ENCODE measurements at places on chromosomes 7 and 10. TPM values are rescaled to one million over a fixed set of nuclear protein-coding genes. Genes with fewer than 3 reads are reported as not detected.

DNA sequence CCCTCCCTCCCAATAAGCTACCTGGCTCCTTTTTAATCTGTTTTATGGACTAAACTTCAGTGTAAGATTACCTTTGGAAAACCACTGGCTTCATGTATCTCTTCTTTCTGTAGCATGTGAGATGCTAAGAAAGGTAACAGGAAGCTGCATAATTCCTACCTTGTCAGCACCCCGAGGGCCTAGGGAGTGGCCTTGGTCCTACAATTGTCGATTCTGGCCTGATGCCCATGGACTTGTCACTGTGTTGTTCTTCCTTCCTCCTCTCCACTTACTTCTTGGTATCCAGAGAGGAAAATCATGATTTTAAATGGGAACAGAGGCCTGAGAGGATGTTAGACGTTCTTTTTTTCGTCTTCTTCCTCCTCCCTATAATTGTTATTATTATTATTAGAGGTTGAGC lies 42.9 kb upstream of the PDZD8 start:
- DNase-seq = no peak

Gene TEX47
- total RNA-seq = not detected

Gene CALHM1
- not detected for total RNA-seq

GRCh38 chr10:118273662-118274061 lies 68.5 kb downstream of the FAM204A start:
- DNase-seq = no peak

GRCh38 chr7:44824894-44825526 lies 22.9 kb downstream of the H2AZ2 start:
- no peak for DNase-seq

Gene FHIP2A
- 20.5 TPM for total RNA-seq

Gene SMO
- 6.2 TPM for total RNA-seq

DNA sequence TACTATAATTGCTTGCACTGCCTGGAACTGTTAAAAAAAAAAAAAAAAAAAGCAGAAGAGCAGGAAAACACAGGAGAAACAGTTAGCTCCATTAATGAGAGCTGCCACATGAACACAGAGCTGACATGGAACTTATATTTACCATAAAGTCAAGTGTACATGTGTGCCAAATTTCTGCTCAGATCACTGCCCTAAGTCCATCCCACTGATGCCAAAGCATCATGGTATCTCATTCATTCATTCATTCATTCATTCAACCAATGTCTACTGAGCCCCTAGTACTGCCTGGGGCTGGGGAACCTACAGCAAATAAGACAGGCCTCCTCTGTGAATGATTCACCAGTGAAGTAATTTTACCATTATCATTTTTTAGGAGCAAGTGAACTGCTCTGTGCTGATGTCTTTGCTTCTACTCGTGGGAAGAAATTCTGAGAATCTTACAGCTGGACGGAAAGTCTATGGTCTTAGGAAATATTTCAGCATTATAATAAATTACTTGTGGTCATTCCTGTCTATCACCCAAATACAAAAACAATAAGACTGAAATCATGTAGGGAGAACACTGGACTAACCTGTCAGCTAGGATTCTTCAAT lies 58.8 kb upstream of the ABLIM1 start:
- DNase-seq = no peak

- no peak for DNase-seq
These were observed 152.5 kb upstream of the CHST15 start for GRCh38 chr10:124245806-124246440.

DNA sequence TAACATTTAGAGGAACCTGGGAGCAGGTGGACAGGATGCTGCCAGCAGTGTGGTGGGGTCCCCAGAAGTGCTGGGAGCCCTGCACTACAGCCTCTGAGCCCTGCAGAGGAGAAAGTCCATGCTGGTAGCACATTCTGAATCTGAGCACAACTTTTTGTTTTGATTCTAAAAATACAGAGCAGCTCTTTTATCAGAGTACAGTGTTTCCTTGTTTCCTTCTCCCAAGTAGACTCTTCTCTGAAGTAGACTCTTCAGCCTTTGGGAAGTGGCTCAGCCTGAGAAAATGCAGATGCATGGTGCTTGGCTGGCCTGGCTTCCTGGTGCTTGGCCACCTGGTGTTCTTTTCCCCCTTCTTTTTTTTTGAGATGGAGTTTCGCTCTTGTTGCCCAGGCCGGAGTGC lies 9.1 kb downstream of the ADCY1 start:
- DNase-seq = no peak

DNA sequence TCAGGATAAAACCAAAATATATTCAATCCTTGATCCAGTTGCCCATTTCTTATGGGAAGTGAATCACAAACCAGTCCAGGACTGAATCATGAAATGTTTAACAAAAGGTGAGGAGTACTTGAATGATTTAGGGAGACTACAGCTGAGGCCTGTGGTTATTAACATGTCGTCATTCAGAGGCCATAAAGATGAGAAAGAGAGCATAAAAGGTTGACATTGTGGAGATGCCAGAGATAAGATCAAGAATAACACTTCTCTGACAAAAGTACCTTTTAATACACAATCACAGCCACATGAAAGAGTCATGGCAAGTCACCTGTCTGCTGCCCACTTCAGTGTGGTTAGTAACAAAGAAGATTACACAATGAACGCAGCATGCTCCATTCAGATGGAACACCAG lies 1195.7 kb upstream of the SORCS1 start:
- DNase-seq = no peak

- no peak for DNase-seq
These were observed 2.1 kb downstream of the NHLRC2 start for GRCh38 chr10:113856563-113856962.

- no peak for DNase-seq
These were observed 41.2 kb upstream of the UBE3C start for GRCh38 chr7:157097569-157097968.

Gene FANK1
- total RNA-seq = 4.8 TPM

Data from glomerular endothelial cell (primary cell).